ENCODE measurements at places on chromosomes 13 and 19.

DNA sequence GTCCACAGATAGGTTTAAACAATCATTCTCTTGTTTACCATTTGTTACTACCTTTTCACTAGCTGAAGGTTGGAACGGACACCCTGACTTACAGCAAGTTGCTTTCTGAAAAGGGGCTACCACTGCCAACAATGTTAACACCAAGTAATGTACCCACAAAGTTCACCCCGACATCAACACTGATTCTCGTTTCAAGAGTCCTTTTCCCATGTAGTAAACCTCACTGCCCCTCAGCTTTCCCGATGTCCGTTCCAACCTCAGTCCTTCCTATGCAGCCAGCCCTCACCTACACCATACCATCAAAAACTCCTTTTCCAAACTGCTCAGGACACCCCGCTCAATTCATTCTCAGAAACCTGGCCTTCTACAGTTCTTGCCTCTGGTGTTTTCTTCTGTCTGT, 29.0 kb downstream of the PEG3 start:
- DNase-seq: no peak

- no peak for DNase-seq
Observed at GRCh38 chr13:30440910-30441703, 18.8 kb downstream of the UBE2L5 start.

DNA sequence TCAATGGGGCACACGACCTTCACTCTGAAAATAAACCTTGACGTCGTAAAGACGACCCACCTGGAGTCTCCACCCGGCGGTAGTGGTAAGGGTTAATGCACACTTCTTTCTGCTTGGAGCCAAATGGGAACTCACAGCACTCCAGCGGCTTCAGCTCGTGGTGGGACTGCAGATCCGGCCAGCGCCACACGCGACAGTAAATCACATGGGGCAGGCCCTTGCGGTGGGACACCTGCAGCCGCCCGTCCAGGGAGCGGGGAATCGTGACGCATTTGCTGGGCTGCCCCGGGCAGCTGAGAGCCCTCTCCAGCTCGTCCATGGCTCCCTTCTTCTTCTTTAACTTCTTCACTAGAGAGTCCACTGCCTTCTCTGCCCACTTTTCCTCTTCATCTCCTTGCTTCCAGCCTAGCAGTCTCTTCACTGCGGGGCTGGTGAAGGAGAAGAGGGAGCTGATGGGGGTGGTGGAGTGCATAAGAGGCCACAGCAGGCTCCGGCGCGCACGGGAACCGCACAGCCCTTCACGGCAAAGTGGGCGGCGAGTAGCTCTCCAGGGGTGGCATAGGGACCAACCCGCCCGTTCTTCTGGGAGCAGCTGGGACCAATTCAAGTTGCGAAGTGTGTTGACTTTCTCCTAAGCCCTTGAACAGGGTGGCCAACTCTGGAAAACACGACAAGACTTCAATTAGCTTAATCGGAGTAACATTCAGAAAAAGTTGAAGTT, 40.7 kb downstream of the SMAD9 start:
- no peak for DNase-seq

DNA sequence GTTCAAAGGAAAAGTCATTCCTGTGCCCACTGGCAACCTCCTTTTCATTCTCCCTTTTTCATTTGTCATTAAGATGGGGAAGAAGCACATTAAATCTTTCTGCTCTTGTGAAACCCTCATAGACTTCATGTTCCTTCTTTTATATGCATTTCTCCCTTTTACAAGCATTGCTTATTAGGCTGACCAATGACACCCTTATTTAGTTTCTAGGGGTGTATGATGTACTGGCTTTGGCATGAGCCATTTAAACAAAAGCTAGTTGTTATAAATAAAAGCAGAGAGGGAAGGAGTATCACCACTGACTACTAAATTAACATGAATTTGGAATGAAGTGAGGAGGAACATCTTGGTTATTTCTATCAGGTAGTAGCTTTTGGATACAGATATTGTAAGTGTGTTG, 68.2 kb upstream of the PCDH9 start:
- DNase-seq: no peak

DNA sequence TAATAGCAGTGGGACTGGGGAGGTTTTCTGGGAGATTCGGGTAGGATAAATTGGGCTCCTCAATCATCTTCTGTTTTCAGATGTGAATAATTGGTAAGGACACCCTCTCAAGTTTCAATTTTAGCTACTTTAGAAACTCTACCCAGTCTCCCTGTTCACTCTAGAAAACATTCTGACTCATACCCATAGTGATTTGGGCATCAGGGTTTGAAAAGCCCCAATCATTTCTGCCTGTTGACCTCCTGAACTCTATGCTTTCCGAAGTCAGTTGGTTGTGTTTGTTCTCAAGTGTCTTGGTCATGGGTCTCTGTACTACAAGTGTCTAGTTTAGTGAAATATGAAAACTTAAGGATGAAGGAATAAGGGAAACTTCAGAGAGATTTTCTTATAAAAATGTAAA, 911.3 kb upstream of the GPC6 start:
- DNase-seq: no peak

DNA sequence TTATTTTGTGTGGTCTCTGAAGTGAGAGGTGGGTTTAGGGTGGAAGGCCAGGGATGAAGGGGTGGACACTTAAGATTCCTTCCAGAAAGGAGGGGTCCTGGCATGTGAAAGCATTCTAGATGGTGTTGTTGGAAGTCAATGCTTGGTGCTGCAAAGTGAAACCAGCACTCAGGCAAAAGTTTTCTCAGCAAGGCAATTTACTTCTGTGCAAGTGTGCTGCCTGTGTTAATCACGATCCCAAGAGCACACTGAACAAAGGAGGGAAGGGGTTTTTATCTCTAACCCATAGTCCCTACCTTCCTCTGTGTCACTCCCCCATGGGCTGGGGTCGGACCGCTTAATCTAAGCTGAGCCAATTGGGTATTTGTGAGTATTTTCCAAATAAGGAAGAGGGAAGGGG, 1.3 kb downstream of the ZNF134 start:
- no peak for DNase-seq

GRCh38 chr13:85434927-85435326, 364.3 kb downstream of the SLITRK6 start:
- no peak for DNase-seq
